ENCODE measurements at places on chromosomes 2 and 18. TPM values are rescaled to one million over a fixed set of nuclear protein-coding genes. Genes with fewer than 3 reads are reported as not detected.

DNA sequence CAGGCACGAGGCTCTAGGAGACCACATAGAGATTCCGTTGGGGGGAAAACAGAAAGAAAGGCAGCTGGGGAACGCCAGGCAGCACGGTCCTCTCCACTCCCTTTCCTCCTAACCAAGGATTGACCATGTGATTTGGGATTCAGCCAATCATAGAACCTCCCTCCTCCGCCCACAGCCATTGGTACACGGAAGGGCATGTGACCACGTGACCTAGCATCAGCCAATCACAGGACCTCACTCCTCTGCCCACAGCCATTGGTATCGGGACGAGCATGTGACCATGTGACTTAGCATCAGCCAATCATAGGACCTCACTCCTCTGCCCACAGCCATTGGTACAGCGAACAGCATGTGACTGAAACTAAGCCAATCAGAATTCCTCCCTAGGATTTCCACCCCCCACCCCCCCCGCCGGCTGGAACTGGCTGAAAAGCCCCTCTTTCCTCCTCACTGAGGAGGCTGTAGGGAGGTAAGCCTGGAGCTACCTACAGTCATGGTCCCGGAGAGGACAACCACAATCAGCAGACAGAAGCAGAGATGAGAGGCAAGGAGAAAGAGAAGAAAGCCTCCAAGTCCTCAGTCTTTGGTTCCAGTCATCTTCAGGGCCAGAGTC lies 7.6 kb downstream of the SERPINE2 start:
- no peaks in the 10 kb centered on the region for H3K4me1 ChIP-seq
- no peaks in the 10 kb centered on the region for H3K27me3 ChIP-seq
- H3K27ac ChIP-seq, result no peak overlapping the region
- DNase-seq, result no peak

- H3K4me3 ChIP-seq, result no peak overlapping the region
- H3K27ac ChIP-seq, result no peak overlapping the region
- no peaks in the 10 kb centered on the region for H3K36me3 ChIP-seq
- no peaks in the 10 kb centered on the region for H3K4me1 ChIP-seq
These were observed 160.7 kb upstream of the HDAC4 start for GRCh38 chr2:239561446-239562001.

DNA sequence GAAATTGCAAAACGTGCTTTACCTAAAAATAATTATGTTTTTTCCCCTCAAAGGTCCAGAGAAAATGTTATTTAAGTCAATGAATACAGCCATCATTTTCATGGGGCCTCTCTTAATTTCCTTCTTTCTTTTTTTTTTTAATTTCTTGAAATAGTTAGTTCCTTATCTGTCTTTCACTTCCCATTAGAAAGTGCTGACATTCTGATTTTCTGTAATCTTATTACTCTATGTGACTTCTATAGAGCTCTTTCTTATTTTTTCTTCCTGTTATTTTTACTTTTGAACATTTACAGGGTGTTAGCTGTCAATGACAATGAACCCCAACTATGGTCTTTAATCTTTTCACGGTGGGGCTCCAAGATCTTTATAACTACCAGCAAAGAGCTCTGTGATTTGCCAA lies 30.0 kb downstream of the CTLA4 start:
- H3K27me3 ChIP-seq, result no peaks in the 10 kb centered on the region
- no peak for DNase-seq
- no peak overlapping the region for H3K27ac ChIP-seq
- H3K36me3 ChIP-seq, result no peaks in the 10 kb centered on the region

DNA sequence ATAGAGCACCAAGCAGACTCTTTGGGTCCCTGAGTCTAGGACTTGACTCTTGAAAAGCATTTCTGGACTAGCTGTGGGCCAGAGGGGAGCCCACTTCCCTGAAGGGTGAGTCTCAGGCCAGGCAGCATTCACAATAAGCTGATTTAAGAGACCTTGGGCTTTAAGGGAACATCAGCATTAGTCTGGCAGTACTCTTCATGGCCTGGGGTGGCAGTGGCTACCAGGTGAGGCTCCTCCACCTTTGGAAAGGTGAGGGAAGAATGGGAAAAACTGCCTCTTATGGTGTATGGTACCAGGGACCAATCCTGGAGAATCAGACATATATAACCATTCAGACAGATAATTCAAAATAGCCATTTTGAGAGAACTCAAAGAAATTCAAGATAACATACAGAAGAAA lies 599.9 kb upstream of the POU3F3 start:
- no peak overlapping the region for H3K4me3 ChIP-seq
- no peak overlapping the region for H3K27ac ChIP-seq

DNA sequence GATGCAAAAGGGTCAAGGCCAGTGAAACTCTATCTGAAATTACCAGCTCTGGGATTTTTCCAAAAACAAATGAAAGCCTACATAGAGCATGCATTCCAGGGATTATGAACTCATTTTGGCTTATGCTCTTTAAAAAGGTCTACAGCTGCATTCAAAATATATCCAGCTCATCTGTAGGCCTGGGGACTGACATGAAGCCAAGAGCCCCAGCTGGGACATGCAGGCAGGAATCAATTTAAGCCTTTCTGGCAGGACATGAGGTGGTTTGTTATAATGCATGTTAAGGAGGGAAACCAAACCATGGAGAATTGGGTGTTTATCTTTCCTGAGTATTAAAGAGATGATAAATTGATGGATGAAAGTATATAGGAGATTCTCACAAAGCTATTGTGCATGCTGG lies 164.5 kb downstream of the RBM43 start:
- H3K36me3 ChIP-seq, result no peaks in the 10 kb centered on the region
- DNase-seq, result no peak
- H3K27ac ChIP-seq, result no peak overlapping the region
- H3K4me3 ChIP-seq, result no peak overlapping the region

- H3K27me3 ChIP-seq, result peaks cover 13% of the 10 kb centered on the region
- no peak overlapping the region for H3K4me3 ChIP-seq
- peak overlapping the region; percentile 78 for H3K27ac ChIP-seq
- no peaks in the 10 kb centered on the region for H3K36me3 ChIP-seq
These were observed 2.1 kb downstream of the HK2 start for GRCh38 chr2:74835831-74836674.

GRCh38 chr2:237435844-237436587 lies 22.1 kb upstream of the COL6A3 start:
- no peaks in the 10 kb centered on the region for H3K27me3 ChIP-seq
- no peak for DNase-seq
- H3K4me1 ChIP-seq, result no peaks in the 10 kb centered on the region

DNA sequence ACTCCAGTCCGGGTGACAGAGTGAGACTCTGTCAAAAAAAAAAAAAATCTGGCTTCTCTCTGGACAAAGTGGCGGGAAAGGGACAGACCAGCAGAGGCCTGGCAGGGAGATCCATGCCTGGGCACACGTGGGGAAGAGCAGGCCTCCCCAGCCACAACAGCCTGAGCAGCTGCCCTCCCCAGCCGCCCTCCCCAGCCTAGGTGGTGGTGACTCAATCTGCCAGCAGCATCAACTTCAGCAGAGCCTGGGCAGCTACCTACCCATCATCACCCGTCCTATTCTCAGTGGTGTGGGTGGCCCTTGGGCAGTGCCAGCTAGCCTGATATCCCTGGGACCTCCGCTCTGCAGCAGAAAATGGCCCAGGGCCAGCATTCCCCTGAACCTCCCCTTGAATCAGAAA lies 612.4 kb downstream of the FBXO15 start:
- no peaks in the 10 kb centered on the region for H3K4me1 ChIP-seq
- H3K4me3 ChIP-seq, result no peak overlapping the region
- no peaks in the 10 kb centered on the region for H3K36me3 ChIP-seq

DNA sequence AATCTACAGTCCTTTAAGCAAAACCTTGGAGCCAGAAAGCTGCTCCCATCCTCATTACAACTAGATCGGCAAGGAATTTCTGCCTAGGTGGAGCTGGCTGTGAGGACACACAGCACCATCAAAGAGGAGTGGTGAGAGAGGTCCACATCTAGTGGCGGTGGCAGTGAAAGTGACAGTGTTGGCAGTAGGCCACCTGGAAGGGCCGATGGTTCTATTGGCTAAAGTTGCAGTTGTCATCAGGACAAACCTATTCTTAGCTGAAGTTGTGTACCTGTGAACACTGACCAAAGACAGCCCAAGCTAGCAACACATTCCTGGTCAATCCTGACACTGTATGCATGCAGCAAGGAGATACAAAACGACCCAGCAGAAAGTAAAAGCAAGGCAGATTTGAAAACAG lies 218.1 kb upstream of the CHAC2 start:
- H3K27ac ChIP-seq, result no peak overlapping the region
- no peaks in the 10 kb centered on the region for H3K4me1 ChIP-seq
- H3K36me3 ChIP-seq, result no peaks in the 10 kb centered on the region

DNA sequence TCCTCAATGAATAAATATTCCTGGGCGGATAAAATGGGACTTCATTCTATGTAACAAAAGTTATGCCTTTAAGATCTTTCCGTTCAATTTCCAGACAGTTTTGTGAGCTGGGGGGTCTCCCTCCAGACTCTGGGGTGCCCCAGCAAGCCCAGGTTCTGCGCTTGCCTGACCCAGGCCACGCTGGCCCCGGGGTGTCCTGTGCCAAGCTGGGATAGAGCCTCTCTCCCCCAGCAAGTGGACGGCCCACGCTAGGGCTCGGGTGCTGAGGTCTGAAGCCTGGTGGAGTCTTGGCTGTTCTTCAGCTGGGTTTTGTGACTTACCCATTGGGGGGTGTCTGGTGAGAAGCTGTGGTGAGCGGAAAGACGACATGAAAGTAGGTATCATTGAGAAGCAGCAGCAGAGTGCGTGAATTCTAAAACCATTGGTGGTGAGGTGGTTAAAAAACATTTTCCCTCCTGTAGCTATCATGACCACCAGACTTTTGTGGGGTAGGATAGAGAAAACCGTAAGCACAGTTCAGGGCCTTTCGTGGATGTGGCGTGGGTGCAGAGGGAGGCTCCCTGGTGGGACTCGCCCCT lies 346.8 kb downstream of the ANAPC1 start:
- no peaks in the 10 kb centered on the region for H3K36me3 ChIP-seq
- H3K4me3 ChIP-seq, result no peak overlapping the region
- H3K27ac ChIP-seq, result no peak overlapping the region
- H3K27me3 ChIP-seq, result no peaks in the 10 kb centered on the region
- DNase-seq, result no peak
- no peaks in the 10 kb centered on the region for H3K4me1 ChIP-seq

DNA sequence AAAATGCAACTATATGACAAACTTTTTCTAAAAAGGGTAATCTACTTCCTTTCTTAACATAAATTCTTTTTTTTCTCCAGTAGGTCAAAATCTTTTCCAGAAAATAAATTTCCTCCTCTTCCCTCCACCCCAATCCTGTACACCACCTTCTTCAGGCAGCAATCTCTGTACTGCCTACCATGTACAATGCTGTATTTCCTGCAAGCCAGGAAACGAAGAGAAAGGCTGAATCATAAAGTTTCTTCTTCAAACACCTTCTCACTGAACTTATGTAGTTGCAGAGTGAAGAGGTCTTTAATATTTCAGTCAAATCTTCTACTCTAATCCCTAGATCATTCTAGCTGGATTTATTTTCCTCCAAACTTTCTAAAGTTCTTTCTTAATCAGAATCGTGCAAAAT lies 18.2 kb upstream of the C2orf66 start:
- H3K27me3 ChIP-seq, result no peaks in the 10 kb centered on the region
- no peak for DNase-seq
- no peaks in the 10 kb centered on the region for H3K36me3 ChIP-seq
- no peak overlapping the region for H3K27ac ChIP-seq
- no peak overlapping the region for H3K4me3 ChIP-seq

The NT5C1B gene
- total RNA-seq, result not detected

The IL1F10 gene
- not detected for total RNA-seq

The KCNJ13 gene
- not detected for total RNA-seq

The CNOT11 gene
- 28.5 TPM for total RNA-seq

The MYO1B gene
- 259 TPM for total RNA-seq

The ACYP2 gene
- total RNA-seq, result 9.6 TPM

The RAB6C gene
- not detected for total RNA-seq

The KLHL14 gene
- total RNA-seq, result 0.09 TPM

The PCARE gene
- total RNA-seq, result not detected

The ICA1L gene
- 0.12 TPM for total RNA-seq
